ENCODE measurements at places on chromosomes 7 and 10.

DNA sequence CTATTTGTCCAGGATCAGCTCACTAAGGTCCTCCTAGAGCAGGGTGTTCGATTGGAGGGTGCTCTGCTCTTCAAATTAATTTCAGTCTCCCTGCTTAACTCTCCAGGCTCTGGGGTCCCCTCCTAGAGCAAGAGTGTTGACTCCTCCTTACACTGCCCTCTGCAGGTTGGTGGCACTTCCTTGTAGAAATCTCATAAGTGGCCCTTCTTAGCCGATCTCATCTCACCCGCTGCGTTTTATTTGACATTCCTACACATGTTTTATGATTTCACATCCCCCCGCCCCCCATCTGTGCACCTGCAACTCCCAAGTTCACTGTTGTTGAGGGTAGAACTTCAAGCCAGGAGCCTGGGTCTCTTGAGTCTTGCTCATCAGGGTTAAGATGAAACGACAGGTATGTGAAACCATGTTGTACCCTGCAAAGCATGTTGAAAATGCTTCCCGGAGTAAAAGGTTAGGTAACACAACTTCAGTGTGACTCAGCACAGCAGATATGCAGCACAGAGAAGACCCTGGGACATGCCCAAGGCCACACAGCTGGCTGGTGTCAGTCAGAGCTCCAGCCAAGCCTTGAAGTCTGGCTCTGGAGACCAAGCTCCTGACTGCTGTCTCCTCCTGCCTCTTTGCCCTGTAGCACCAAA, 171.2 kb downstream of the PRKAG2 start:
- DNase-seq = peak; percentile 49

DNA sequence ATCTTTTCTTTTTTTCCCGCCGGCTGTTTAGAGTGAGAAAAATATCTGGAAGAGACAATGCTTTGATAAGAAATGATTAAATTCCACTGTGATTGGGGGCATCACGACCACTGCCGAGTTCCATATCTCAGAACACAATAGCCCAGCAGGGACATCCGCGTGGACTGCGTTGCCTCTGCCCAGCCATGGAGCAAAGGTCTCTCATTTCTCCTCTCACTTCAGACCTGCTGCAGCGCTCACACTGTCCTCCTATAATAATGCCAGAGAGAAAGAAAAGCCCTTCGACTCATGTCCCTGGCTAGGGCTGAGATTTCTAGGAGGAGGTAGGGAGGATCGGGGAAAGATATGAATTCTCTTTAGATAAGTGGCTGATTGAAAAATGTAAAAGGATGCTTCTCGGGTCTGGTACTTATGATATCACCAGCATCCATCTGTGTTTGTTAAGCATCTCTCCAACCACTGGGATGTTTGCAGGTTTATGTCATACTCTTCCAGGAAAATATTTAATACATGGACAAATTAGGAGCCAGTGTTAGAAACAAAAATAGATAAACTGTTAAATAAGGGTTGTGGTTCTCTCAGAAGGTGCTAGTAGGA, 472.9 kb upstream of the AKR1E2 start:
- no peak for DNase-seq

- no peak for DNase-seq
These were observed 60.1 kb downstream of the TACC2 start for GRCh38 chr10:122049076-122049475.

DNA sequence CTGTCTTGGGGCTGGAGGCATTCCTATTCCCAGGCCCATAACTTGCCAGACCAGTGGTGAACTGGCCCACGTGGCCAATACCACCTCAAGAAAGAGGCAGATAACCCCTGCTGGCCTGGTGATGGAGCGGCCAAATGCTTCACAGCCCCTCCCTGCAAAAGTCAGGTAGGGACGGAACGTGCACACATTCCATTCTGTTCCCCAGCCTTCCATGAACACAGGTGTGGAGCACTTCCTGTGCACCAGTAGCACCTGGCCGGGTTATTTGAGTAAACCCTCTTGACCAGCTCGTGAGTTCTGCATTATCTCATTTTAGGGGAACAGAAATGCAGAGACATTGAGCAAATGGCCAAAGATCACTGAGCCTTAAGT, 134.4 kb downstream of the SH3PXD2A start:
- no peak for DNase-seq

DNA sequence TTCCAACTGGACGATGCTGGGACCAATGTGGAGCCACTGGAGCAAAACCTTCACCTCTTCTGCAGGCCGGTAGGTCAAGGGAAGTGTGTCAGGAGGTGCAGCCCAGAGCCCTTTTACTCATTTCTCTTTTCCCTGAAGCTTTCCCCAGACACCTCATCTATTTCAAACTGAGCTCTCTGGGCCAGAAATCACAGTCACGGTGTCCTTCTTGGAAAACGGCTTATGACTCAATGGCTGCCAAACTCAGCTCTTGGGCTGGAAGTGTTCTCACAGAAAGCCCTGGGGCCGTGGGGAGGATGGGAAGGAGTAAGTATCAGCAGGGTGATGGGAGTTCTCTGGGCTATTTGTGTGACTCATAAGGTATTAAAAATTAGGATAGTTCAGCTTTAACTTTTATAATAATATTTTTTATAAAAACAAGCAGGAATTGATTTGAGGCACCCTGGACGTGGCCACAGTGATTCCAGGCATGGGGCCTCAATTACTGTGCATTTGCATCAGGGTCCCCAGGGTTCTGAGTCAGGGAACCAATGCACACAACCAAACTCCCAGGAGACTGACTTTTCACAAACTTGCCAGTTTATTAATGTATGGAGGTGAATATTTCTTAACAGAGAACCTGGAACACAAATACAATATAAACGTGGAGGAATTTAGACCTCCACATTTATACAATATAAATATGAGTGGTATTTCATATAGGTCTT, 187.4 kb upstream of the TMEM72 start:
- DNase-seq = no peak

- no peak for DNase-seq
These were observed 31.2 kb downstream of the PRTFDC1 start for GRCh38 chr10:24920907-24921881.

DNA sequence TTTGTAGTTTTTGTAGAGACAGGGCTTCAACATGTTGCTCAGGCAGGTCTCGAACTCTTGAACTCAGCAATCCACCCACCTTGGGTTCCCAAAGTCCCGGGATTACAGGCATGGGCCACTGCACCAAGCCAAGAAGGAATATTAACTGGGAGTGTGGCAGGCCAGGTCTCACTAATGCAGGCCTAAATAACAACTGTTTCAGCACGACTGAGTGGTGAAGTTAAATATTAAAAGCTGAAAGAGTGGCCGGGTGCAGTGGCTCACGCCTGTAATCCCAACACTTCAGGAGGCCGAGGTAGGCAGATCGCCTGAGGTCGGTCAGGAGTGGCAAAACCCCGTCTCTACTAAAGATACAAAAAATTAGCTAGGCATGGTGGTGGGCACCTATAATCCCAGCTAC, 21.1 kb downstream of the CHUK start:
- no peak for DNase-seq

GRCh38 chr10:130360826-130361311, 224.7 kb downstream of the GLRX3 start:
- DNase-seq = no peak

- no peak for DNase-seq
These were observed 55.5 kb downstream of the HGF start for GRCh38 chr7:81714306-81714705.

DNA sequence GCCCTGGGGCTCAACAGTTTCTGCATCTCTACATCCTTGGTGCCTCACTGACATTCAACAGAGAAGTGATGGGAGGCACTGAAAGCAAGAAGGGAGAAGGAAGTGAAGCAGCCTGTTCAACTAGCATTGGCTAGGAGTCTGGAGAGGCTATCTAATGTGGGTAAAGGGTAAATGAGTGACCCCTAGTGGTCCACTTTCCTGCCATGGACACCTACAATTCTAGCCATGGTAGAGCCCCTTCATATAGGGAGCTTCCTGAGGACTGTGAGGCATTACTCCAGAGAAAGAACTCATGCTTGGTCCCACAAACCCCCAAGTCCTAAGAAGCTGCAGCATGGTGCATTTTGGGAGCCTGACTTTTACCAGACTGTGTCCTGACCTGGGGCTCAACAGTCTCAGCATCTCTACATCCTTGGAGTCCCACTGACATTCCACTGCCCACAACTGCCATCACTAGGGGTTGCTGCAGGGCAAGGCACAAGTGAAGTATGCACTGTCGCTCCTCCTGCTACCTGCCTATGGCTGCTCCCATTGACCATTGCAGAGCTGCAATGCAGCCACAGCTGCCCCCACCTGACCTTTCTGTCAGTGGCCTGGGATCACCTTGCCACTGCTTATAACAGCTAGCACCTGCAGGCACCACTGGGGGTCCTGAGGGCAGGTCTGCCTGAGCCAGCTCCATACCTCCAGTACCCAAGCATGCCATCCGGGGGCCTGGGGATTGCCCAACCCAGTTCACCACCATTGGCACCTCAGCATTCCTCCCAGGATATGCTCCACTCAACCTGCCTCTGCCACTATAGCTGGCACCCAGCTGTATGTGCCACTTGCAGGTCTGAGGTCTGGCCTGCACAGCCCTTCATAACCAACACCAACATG, 44.1 kb upstream of the CDK6 start:
- DNase-seq = no peak
